ENCODE measurements at places on chromosomes 1 and 21.

GRCh38 chr1:17370618-17371017 lies 1.4 kb upstream of the PADI6 start:
- DNase-seq, result no peak

GRCh38 chr21:27555996-27556395 lies 589.1 kb upstream of the ADAMTS5 start:
- DNase-seq, result peak; percentile 26

DNA sequence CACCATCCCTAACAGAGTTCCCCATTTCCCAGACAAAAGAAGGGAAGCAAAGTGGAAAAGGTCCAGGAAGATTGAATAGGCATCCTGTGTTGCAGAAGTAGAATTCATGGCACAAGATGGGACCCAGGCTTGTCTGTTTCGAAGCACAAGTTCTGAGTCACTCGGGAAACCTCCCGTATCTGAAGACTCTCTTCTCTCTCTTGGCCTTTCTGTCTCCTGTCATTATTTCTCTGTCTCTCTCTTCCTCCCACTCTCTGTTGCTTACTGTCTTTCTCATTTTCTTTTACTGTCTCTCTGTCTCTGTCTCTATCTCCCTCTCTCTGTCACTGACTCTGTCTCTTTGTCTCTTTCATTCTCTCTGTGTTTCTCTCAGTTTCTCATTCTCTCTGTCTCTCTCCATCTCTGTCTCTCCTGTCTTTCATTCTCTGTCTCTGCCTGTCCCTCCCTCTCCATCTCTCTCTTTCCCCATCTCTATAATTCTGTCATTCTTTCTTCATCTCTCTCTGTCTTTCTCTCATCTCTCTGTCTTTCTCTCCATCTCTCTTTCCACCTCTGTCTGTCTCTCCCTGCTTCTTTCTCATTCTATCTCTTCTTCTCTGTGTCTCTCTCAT lies 23.7 kb downstream of the RNF187 start:
- no peak for DNase-seq

DNA sequence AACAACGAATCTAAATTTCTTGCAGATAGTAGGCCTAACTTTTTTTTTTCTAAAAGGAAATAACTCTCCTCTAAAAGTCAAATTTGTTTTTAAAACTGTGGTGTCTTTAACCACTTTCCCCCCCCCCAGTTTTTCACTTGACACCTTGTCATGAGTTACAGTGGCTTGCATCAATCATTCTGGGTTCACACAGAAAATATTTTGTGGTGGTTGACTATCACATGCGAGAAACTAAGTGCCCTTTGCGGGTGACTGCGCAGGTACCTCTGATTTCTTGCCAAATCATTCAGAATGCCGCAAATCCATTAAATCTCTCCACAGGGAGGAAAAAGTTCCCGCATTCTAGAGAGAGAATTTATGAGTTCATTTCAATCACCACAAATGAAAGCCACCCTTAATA lies 23.8 kb upstream of the SAMSN1 start:
- no peak for DNase-seq

- peak; percentile 25 for DNase-seq
These were observed 32.1 kb upstream of the PLA2G5 start for GRCh38 chr1:20037877-20038276.

DNA sequence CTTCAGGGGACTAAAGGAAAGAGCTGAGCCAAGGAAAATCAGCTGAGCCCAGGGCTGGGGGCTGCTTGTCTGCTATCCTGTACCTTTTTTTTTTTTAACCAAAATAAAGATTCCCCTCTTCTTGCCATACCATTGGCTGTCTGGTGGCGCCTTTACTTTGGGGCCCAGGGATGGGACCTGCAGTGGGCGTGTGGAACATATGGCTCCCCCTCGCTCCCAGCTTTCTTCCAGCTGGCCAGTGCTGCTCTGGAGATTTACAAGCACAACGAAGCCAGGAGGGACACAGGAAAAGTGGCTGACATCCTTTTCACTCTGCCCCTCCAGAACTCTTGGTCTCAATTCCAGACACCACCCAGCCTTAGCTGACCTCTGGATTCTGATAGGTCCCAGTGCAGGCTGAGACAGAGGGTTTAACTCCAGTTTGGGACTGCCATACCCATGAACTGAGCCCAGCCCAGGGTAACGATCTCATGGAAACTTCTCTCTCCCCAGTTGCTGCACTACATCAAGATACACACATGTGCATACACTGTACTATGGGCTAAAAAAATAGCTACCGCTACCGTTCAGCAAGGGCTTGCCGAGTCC lies 5.4 kb upstream of the SFN start:
- DNase-seq, result no peak

DNA sequence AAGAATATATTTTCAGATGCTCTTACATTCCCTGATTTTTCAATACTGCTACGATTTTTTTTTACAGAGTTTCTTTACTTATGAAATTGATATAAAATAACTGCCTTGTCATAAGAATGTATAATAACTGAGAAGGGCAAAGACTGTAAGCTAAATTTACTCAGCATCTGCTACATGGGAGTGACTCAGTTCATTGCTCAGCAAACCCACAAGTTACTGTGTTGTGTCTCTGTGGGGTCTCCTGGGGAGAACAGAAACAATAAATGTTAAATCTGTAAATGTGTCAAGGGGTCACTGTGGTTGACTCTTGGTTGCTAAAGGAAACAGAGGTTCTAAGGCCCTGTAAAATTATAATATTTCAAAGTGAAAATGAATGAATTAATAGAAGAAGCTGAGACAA lies 210.3 kb upstream of the CACYBP start:
- peak; percentile 28 for DNase-seq

GRCh38 chr1:9815150-9815549 lies 8.6 kb downstream of the CLSTN1 start:
- DNase-seq, result no peak

DNA sequence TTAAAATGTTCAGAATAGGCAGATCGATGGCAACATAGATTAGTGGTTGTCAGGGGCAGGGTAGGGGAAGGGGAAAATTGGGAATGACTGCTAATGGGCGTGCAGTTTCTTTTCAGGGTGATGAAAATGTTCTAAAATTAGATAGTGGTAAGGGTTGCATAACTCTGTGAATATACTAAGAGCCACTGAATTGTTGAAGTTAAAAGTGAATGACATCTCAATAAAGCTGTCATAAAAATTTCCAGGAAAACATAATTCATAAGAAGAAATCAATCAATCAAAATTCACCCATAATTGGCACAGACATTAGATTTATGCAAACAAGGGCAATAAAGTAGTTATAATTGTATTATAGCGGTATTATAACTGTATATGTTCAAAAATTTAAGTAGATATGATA lies 228.2 kb downstream of the PCP4 start:
- DNase-seq, result no peak

- DNase-seq, result peak; percentile 59
These were observed 34.9 kb upstream of the SCYL3 start for GRCh38 chr1:169928438-169929209.

- no peak for DNase-seq
These were observed 1.4 kb upstream of the RBM15 start for GRCh38 chr1:110337704-110338308.

GRCh38 chr21:34930971-34931370 lies 118.1 kb downstream of the RUNX1 start:
- no peak for DNase-seq

DNA sequence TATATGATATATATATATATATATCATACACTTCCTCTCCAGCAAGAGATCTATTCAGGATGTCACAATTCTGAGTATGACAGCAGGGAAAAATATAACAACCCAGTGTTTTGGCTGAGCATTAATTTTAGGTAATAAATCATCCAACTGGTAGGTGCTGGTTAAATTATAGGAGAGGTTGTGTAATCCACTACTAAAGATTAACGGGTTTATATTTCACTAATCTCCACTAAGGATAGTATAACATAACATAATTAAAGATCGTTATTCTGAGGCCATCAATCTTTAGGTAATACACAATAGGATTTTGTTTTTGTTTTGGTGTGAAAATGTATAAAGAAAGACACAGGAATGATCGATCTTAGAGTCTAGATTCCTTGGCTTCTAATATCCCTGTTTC lies 102.2 kb downstream of the COQ8A start:
- DNase-seq, result no peak

DNA sequence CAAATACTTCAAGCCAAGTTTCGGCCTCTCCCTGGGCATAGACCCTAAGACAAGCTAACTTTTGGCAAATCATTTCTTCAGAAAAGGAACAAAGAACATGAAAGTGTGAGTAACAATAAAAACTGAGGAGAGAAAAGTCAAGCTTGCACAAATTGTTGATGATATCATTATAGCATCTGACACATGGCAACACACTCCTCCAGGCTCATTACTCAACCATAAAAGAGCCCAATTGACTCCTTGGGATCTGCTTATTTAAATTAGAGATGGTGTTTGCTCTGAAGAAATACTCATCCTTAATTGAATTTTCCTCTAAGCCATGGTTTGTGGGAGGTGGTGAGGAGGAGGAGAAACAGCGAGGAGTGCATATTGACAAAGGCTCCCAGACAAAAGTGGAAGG lies 54.5 kb downstream of the TNFSF4 start:
- peak; percentile 39 for DNase-seq

DNA sequence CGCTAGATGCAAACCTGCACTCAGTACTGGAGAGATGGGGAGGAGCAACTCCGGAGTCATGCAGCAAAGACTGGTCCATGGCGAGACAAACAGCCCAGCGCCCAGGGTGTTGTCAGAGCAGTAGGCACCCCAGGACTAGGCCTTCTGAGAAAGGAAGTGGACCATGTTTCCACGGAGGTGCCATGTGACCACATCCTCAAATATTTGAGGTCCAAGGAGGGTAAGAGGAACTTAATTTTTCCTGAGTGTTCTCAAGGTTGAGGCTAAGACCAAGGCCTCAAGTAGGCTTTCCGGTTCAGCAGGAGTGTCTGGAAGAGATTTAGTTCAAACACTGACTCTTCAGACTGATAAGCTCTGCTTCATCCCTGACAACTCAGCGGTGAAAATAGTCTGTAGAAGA lies 186.2 kb downstream of the RHOU start:
- no peak for DNase-seq

DNA sequence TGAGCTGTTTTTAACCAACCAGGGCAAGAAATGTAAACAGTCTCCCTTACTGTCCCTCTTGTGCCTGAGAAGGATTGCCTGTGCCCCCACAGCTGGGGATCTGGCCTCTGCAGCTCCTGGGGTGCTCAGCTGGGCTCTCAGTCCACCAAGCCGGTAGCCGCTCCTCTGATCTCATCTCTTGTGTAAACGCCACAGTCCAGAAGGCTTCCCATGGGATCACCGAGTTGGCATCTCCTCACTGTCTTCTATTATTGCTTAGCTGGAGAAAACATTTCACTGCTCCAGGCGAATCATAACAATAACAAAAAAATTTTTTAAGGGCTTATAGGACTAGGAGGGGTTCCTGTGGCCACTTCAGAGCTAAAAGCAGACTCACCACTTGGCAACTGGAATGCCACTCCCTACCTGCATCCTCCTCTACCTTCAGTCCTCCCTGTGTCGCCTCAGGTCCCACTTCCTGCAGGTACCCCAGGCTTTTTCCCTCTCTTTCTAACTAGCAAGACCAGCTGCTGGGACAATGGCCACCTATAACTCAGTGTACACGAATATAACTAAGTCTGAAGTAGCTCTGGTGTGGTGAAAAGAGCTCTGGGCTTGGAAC lies 75.8 kb downstream of the ATP1A1 start:
- peak; percentile 11 for DNase-seq

- DNase-seq, result no peak
These were observed 42.5 kb downstream of the RPRD2 start for GRCh38 chr1:150406483-150406882.

GRCh38 chr1:18739408-18739807 lies 108.8 kb downstream of the PAX7 start:
- no peak for DNase-seq

- DNase-seq, result peak; percentile 100
These were observed 54.4 kb downstream of the NAV1 start for GRCh38 chr1:201593200-201593921.

GRCh38 chr21:36350282-36350910 lies 30.4 kb downstream of the MORC3 start:
- DNase-seq, result peak; percentile 73

DNA sequence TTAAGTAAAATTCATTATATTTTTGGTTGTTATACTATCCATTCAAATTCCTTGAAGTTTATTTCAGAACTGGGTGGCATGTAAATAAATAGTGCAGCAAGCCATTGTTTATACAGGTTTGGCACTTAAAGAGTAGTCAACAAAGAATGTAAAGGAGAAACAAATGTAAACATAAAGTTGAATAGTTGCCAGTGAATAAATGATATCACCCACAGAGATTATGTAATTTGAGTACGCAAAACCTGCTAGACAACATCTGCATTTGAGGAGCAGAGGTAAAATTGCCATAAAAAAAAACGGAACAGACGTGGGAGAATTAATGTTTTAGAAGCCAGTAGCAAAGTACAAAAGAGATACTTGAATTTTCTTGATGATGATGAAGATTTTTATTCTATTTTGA lies 111.6 kb downstream of the ADGRL2 start:
- DNase-seq, result no peak

GRCh38 chr1:18939398-18940302 lies 16.8 kb downstream of the IFFO2 start:
- no peak for DNase-seq

GRCh38 chr21:26365849-26366248 lies 195.3 kb upstream of the APP start:
- no peak for DNase-seq

DNA sequence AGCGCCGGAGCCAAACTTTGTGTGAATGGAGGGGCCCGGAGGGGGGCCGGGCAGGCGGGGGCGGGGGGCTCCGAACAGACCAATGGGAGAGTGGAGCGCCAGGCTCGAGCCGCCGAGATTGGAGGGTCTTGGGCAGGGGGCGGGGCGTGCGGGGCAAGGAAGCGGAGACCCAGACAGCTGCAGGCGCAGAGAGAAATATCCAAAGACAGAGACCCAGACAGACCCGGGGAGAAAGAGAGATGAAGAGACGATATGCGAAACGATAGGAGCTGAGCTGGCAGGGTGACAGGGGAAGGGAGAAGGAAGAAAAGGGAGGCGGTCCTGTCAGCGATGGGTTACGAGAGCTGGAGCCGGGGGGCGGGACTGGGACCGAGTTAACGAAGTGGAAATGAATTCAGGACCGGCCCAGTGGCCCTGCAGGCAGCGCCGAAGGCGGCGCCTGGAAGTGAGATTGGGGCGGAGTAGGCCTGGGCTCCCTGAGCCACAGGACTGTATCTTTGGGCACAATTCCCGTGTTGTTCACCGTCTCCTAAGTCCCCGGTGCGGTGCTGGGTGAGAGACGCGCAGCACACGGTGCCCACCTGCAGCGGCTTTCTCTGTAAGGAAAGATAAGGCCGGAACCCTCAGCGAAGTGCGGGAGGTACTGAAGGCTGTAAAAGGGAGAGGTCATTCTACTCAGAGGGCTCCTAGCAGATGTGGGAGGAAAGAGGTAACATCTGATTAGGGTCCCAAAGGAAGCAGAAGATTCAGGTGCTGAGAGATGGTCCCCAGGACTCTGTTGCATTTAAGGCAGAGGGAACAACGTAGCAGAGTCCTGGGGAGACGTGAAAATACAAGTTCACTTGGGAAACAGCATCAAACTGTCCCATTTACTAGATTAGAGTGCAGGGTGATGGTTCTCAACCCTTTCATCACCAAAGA lies 543 bp upstream of the KCNJ10 start:
- peak; percentile 51 for DNase-seq

DNA sequence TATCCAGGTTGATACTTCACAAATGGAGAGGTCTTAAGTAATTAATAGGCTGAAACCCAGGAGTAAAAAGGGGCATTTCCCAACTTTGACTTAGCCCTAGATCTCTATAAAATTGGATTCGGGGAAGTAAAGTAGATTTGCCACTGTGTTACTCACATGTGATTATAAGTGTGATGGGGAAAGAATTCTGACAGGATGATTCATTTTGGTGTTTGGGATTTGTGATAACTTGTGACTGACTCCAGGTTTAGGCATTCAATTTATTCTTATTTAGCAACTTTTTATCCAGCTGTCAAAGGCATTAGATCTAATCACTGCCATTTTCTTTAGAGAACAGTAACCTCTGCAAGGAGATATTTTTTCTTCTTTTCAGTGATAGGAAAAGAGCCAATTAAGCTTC lies 175.5 kb downstream of the ASTN1 start:
- no peak for DNase-seq
